ENCODE measurements at places on chromosomes 5 and 9.

DNA sequence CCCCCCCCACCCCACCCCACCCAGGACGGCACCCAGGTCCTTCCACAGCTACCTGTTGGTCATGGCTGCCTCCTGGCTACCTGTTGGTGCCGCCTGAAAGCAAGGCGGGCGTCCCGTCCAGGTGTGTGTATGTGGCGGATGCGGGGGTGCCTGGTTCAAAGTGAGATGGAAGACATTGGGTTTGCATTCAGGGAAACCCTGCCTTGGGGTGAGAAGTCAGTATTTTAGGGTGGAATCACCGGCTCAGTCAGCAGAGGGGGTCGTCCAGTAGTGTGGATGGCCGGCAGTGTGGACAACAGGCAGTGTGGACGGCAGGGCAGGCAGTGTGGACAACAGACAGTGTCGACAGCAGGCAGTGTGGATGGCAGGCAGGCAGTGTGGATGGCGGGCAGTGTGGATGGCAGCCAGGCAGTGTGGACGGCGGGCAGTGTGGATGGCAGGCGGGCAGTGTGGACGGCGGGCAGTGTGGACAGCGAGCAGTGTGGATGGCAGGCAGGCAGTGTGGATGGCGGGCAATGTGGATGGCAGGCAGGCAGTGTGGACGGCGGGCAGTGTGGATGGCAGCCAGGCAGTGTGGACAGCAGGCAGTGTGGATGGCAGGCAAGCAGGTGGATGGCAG, 28.0 kb downstream of the NKD2 start:
- DNase-seq, result no peak

DNA sequence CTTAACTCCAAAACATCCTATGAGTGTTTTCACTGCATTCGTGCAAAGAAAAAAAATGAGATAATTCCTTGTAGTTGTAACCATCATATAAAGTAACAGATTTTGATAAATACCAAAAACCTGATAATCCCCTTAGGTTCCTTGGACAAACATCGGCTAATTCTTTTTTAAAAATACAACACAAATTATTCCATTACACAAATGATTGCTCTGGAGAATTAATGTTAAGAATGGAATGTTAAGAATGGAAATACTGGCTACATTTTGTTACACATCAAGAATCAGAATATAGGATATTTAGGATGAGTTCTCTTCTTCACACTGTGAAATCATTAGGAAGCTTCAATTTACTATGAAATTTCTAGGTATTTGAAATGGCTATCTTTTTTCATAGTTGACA, 139.4 kb downstream of the LPAR1 start:
- no peak for DNase-seq

- DNase-seq, result no peak
Measured at GRCh38 chr5:58127255-58128220, 332.3 kb downstream of the PLK2 start.

DNA sequence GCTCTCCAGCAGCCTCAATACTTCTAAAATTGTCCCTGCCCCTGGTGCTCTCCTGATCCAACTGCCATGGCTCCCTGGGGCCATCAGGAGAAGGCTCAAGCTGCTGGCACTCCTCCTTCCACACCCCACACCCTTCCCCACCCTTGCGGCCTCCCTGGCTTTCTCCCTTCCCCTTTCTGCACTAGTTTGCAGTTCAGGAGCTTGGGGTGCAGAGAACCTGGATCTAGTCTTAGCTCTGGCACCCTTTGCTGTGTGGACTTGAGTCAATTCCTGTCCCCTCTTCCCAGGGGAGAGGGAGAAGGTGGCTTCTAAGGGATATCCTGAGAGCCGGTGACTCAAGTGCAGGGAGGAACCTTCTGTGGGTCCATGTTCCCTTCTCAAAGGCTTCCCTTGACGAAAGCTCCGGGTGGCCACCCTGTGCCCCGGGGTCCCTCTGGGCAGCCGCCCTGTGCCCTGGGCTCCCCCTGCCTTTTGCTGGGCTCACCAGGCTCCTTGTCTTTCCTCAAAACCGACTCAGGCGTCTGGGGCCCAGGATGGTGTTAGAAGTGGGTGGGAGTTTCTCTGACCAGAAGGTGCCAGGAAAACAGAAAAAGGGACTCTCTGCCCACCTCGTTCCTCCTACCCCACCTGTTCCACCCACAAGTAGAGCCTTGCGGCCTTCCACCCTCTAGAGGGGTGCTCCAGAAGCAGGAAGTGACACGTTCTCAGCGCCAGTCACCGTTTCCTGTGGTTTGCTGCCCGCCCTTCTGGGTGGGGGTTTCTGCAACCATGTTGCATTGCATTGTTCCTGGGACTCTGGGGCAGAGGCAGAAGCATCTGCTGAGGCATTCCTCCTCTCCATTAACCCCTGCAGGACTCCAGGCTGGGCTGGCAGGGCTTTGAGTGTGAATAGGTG, 15.0 kb downstream of the GLIPR2 start:
- peak; percentile 85 for DNase-seq

GRCh38 chr9:87531370-87532295, 34.0 kb downstream of the DAPK1 start:
- DNase-seq, result no peak

DNA sequence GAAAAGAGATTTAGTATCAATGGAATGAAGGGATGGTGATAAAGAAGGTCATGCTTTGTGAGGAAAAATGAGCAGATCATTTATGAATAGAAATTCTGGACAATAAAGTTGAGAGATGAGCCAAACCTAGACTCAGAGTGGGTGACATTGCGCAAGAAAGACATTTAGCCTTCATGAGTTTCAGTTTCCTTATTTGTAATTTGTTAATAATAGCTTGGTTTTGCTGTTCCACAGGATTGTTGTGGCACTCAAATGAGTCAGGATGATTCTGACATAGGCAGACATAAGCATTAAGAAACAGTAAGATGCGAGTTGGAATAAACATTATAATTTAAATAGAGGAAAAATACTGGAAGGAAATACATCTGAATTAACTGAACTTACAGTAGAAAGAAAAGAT, 34.8 kb downstream of the ITGA2 start:
- DNase-seq, result no peak
